ENCODE measurements at places on chromosomes 7 and 10.

DNA sequence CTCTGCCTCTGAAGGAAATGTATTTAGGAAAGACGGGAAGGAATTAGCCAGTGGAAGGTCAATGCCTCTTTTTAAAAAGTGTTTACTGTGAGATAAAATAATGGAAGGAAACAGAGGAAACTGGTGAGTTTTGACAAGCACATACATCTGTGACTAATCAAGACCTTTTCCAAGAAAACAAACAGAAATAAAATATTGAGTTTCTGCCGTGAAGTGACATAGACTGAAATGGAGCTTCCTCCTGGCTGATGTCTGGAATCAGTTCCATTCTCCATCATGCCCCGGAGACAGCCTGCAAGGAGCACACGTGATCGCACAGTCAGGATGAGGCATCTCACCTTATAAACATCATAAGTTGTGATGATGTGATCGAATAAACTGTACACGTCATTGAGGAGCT is 30.7 kb downstream of the TECTB start:
- no peak for DNase-seq

DNA sequence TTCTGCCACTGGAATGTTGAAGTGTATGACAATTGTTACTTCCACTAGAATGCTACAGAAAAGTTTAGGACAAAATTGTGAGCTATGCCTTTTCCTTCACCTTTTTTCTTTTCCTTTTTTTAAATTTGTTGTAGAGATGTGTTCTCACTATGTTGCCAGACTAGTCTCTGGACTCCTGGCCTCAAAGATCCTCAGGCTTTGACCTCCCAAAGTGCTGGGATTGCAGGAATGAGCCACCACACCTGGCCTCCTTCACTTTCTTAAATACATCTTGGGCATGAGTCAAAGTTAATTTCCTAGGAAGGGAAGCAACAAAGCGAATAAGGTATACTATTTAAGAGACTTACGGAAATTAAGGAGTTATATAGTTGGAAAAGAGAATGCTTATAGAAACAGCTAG is 2.7 kb upstream of the SNX13 start:
- no peak for DNase-seq

- DNase-seq: no peak
Observed at GRCh38 chr10:98357194-98357822, 57.7 kb downstream of the PYROXD2 start.

DNA sequence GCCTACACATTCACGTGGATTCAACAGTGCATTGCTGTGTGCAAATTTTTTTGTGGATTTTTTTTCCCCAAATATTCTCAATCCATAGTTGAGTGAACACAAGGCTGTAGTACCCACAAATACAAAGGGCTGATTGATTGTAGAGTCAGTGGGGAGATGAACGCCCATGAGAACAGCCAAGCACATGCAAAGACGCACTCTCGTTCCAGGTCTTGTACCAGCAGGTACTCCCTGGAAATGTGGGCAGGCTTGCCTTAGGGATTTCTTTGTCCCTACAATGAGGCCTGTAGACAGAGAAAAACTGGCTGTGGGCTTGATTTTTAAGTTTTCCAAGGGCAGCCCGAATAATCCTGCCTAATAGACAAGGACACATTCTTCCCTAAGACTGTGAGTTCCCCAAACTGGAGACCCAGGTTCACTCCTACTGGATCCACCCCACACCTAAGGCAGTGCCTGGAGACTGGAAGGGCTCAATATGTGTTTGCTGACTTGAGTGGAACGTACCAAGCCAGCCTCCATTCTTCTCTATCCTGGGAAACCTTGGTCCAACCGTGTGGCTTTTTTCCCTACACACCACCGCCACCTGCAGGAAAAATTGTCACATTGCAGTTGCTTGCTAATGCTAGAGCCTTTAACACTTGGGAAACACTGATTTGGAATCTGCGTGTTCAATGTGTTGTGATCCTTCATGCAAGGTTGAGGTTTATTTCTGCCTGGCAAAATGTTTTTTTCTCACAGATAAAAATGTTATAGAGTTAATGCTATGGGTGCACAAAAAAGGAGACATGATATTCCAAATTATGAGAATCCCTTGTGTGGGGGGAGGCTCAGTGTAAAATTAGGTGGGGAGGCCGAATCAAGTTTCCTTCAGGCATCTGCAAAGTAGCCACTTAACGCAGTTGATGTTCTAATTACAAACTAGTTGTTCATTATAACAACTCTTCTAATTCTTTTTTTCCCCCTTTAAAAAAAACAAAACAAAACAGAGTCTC is 49.3 kb downstream of the PPP1R17 start:
- DNase-seq: no peak

- no peak for DNase-seq
Observed at GRCh38 chr10:92126100-92126650, 164.7 kb downstream of the CPEB3 start.

GRCh38 chr7:22612776-22613175 is 112.8 kb upstream of the STEAP1B start:
- no peak for DNase-seq

Measured in T-cell (primary cell).